Activated CD8-positive, alpha-beta memory T cell treated with anti-CD3 and anti-CD28 coated beads for 1 hour (primary cell): ENCODE measurements at places on chromosomes 6 and 20.
A peak's percentile ranks its signal among the peaks of the same experiment; 100 is the strongest.

DNA sequence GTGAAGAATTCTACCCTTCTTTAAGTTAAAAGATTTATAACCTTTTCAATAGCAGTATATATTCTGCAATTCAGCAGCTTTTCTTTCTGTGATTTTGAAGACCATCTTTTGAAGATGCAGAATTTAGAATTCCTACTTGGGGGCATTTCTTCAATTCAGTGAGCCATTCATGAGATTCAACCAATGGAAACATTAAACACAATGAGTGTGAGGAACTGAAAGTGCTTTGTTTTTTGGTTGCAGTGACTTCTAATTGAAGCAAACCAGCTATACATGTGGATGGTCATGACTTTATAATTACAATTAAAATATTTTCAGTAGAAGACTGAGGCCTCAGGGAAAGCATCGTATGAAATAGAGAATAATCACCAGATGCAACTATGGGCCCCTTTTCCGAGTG lies 108.3 kb downstream of the CARMIL1 start:
- no peak for DNase-seq

DNA sequence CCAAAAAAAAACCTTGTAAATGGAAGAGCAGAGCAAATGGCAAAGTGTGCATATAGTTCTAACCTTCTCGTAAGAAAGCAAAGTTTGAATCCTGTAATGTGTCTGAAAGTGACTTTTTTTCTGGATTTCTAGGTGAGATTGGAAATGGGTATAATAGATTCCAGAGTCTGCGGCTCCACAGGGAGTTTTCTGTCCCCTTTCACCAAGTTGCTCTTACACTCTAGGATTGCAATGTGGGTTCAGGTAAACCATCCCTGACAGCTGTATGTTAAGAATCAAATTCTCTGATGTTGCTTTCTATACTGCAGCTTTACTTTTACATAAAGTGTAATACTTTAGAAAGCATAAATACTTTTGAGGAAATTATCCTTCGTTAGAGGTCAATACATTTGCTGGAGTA lies 260.1 kb downstream of the PRL start:
- DNase-seq, result no peak

GRCh38 chr6:166589337-166589731 lies 2.9 kb upstream of the RAMACL start:
- no peak for DNase-seq

- DNase-seq, result no peak
Measured at GRCh38 chr6:153210083-153210482, 79.0 kb upstream of the RGS17 start.

- DNase-seq, result no peak
Measured at GRCh38 chr6:66771626-66772025, 1064.6 kb upstream of the EYS start.

DNA sequence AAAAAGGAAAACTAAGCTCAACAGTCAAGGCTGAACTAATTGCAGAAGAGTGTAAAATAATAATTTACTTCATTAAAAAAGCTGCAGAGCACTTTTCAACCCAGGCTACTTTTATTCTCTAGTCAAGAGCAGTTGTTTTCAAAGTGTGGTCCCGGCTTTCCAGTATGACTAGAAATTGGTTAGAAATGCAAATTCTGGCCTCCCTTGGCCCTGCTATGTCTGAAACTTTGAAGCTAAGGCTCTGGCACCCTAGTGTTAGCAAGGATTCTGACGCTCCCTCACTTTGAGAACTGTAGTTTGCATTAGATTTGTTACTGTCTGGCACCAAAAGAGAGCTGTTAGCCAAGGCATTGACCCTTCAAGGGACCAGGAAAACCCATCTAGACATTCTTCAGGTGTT lies 9.5 kb upstream of the NXT1 start:
- no peak for DNase-seq

- DNase-seq, result no peak
Measured at GRCh38 chr20:1894951-1895673, at the start of gene SIRPA. SIRPA (plus strand) TSS chr20:1895407; CDS start chr20:1895448, 41 bp downstream.

- DNase-seq, result no peak
Measured at GRCh38 chr20:58017970-58018530, 210.4 kb downstream of the ANKRD60 start.

GRCh38 chr20:59123011-59123677 lies 40.5 kb upstream of the ZNF831 start:
- DNase-seq, result peak; percentile 15

GRCh38 chr6:516213-516612 lies 124.7 kb downstream of the IRF4 start:
- no peak for DNase-seq

GRCh38 chr6:142566628-142567396 lies 265.0 kb downstream of the ADGRG6 start:
- DNase-seq, result peak; percentile 11

DNA sequence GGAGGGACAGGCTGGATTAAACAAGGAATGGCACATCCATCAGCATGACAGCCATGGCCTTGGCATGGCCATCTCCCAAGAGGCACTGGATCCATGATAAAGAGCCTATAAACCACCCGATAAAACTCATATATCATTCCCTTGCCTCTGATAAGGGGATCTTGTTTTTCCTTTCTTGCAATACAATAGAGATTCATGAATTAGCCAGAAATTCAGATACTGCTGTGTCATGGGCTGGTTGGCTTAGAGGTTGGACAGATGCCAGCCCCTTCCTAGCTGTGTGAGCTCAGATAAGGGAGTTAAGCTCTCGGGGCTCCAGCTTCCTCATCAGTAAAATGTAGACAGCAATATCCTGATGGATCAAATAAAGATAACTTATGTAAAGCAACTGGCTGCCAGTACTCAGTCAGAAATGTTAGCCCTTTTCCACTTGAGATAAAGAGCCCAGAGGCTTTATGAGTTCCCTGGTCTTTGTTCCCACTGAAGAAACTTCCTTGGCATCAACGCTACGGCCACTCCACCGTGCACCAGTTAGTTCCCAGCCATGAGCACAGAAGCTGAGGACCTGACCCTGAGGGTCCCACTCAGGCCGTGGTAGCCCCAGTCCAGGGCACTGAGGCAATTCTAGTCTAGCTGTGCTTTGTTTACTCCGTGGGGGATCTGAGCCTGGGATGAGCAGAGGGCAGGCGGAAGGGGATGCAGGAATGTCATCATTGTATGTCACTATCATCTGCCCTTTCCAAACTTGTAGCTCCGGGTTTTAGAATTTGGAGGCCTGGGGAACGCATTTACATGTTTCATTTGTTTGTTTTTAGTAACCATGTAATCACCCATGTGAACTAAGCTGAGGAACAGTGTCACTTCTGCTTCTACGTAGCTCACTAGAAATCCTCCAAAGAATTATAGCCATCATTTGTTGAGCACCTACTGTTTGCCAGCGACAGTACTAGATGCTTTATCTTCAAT lies 67.2 kb upstream of the TBC1D7 start:
- DNase-seq, result no peak

DNA sequence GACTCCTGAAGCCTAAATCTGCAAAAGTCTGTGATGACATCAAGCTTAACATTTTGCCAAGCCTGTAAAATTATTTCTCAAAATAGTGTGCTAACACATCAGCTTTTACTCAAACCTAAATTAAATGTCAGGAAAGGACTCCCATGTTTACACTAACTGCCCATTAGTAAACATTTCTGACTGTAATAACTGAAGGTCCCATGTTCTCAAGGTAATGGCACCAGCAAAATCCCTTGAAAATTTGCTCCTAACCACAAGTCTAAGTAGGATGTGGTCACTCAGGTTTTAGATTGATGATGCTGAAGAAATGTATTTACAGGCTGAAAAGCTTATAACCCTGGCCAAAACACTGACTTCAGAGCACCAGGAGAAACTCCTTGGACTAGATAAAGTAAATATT lies 33.0 kb downstream of the BACH2 start:
- no peak for DNase-seq

DNA sequence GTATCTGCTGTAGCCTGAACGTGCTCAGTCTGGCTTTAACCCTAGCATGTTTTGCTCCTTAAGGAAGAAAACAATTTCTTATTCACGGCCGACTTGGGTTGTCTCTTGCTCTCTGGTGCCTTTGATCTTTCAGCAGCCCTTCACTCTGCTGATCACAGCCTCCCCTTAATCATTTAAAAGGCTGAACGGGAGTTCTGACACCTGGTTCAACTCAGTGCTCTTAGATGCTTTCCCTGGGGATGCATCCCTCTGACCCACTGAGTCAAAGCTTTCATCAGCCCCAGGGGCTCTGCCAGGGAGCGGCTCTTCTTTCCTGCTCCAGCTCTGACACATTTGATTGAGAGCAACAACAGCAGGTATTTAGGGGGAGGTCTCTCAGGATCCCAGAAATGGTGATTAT lies 79.0 kb upstream of the FYN start:
- no peak for DNase-seq

DNA sequence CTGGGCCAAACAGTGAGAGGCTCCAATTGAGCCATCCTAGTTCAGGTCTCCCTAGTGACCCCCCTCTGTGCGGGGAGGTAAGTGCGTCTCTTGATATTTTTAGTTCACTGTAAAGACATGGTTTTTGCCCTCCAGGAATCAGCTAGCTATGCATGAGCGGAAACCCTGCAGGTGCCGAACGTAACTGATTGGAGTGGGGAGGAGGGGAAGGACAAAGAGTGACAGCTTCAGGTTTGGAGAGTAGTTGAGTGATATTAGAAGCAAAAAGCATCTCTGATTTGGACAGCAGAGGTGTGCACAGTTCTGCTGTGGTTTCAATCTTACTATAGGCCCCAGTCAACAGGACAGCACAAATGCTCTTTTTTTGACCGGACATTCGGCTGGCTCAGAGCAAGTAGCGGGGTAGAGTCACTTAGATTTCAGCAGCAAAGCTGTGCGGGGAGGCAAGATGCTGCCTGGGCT lies 31.8 kb downstream of the TBC1D7 start:
- DNase-seq, result no peak

GRCh38 chr6:35475573-35475972 lies 7.4 kb downstream of the RPL10A start:
- no peak for DNase-seq

DNA sequence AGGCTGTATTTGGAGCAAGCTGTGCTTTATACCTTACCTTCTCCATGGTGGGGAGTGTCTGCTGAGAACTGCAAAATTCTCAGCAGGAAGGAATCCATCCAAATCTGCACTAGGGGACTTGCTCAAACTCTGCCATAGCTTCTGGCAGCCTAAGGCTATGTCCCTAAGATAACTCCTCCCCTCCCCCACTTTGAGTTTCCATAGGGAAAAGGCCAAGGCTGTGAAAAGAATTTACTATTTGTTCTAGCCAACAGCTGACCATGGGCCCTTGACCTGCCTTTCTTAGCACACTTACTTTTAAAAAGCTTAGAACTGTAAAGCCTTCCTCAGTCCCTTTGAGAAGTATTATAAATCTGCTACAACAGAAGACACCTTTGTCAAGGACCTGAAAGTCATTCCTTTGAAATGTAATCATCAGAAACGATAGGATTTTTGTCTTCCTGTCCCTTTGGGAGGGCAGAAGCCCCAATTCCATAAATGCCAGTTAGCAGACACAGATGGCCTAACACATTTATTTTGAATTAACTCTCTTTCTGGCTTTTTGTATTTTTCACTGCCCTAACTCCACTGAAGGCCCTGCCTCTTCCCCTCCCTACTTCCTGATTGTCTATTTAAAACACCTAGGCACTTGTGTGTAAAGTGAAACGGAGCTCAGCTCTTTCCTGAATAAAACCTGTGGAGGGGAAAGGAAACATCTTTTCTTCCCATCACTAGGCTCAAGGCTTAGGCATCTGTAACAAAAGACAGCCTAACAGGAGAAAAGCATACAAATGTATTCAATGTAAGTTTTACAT lies 157.1 kb downstream of the AKAP7 start:
- no peak for DNase-seq

- no peak for DNase-seq
Measured at GRCh38 chr6:158322400-158322723, 10.1 kb downstream of the TULP4 start.

DNA sequence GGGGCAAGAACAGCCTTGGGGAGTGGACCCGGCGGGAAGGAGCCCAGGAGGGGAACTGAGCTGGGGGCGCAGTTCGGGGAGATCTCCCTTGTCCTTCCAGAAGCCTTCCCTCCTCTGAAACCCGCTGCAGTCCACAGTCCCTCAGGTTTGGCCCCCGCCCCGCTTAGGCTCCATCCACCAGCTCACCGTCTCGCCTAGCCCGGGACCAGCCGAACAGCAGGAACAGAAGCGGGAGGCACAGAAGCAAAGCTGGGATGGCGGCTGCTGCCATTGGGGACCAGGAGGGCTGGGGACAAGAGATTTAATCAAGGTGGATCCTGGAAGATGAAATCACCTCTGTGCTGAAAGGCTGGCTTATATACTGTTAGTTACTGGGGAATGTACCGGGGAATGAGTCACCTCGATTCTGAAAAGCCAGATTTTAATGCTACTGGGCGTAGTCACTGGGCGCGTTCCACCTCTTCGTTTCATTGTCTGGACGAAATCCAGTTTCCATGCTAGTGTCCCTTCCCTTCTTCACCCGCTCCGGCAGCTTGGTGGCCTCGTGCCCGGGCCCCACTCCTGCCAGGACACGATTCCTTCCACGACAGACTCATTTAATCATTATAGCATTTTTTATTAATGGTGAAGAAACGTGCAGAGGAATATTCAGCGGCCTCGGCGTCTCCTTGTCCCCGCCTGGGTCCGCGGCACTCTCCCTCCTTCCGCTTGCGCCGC lies at the start of gene RAET1L:
Gene RAET1L (minus strand): TSS at position 332 of the 717 bp plus-strand sequence. CDS start 61 bp downstream, at position 271.
- no peak for DNase-seq

- no peak for DNase-seq
Measured at GRCh38 chr6:52639493-52639892, 31.4 kb upstream of the TMEM14A start.
